ENCODE measurements at places on chromosomes 12 and 14.

GRCh38 chr14:103000291-103000921 lies 56.9 kb downstream of the CDC42BPB start:
- DNase-seq, result no peak

GRCh38 chr14:100348784-100349685 lies 25.9 kb downstream of the SLC25A47 start:
- no peak for DNase-seq

- no peak for DNase-seq
Observed at GRCh38 chr14:48937541-48938195, 648.5 kb downstream of the RPS29 start.

DNA sequence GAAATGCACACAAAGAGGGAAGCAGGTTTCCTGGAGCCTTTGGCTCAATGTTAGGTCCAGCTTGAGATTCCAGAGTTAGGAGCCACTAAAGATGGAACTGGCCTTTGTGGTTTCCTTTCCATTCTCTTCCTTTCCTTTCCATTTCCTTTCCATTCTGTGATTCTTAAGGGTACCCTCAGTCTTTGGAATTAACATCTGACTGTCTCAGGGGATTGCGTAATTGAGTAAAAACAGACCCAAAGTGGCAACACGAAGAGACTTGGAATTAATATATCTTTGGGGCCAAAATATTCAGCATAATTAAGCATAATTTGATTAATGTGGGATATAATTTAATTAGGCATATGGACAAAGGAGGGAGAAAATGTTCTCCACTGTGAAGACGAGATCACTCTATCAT lies 205.6 kb downstream of the CRADD start:
- no peak for DNase-seq

Measured in stimulated activated CD4-positive, alpha-beta T cell treated with anti-CD3 and anti-CD28 coated beads, TNF-alpha, amount 100 ng/mL, for 4 hours (primary cell).